Aorta (tissue), 5 donors: ENCODE measurements at places on chromosomes 12 and 14. TPM values are rescaled to one million over a fixed set of nuclear protein-coding genes. Genes with fewer than 3 reads are reported as not detected.
A peak's percentile ranks its signal among the peaks of the same experiment; 100 is the strongest.

Gene ARHGAP9
- 16.2 TPM for total RNA-seq

- DNase-seq = no peak
Measured at GRCh38 chr14:32023540-32023939, 53.6 kb upstream of the ARHGAP5 start.

GRCh38 chr12:13452955-13453570 lies 256.5 kb downstream of the EMP1 start:
- no peak for DNase-seq

DNA sequence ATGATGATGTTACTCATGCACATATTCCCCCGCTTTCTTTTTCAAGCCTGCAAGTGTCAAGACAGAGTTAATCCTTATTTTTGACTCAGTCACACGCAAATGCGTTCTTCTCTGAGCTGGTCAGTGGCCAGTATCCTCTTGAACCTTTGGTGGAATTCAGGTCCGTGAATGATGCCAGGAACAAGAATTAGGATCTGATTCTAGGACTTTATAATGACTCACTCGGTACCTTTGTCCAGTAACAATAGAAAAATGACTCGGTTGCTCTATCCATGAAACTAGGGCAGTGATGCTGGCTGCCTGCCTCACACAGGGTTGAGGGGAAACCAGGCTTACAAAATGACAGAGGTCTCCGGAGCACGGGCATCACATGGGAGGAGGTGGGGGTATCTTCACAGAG lies 185.8 kb upstream of the NUDT4 start:
- DNase-seq = peak; percentile 82

GRCh38 chr12:54286042-54287030 lies 5.8 kb downstream of the HNRNPA1 start:
- no peak for DNase-seq

DNA sequence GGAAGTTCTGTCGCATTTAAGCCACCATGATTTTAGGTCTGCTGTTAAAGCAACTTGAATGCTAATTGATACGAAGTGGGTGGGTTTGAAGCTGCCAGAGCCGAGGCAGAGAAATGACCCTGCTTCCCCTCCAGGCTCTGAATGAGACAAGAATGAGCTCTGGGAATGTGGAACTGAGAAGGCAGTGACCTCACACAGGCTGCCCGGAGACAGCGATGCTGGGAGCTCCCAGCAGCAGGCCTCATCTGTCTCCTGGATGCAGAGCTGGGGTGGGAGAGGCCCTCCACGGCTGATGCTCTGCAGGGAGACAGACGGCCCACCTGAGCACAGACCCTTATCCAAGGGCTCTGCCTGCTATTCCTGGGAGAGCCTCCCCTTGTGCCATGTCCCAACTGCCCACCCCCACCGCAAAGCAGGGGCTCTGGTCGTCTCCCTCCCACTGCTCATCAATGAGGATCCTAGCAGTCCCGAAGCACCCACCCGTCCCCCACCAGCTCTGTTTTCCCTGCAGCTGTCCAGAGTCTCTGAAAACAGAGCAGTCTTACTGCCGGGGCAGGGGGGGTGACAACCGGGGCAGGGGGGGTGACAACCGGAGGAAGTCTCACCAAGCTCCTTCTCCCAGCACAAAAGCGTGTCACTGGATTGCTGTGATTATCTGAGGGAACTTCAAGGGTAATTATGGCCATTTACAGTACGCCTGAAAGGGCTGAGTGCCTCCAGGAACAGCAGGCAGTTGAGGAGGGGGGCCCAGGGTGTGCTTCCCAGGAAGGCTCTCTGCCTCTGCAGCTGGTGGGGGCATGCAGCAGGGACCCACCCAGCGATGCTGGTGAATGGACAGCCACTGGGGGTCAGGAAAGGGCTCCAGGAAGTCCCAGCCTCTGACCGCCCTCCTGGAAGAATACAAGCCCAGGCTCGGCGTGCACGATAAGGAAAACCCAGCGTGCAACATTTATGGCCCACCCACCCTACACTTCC lies 67.8 kb downstream of the CHGA start:
- no peak for DNase-seq

DNA sequence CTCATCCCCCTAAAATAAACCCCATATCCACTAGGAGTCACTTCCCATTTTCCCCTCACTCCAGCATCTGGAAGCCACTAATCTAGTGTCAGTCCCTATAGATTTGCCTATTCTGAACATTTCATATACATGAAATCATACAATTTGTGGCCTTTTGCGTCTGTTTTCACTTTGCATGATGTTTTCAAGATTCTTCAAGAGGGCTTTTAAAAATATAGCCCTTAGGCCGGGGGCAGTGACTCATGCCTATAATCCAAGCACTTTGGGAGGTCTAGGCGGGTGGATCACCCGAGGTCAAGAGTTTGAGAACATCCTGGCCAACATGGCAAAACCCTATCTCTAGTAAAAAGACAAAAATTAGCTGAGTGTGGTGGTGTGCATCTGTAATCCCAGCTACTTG lies 104.7 kb downstream of the VEZT start:
- DNase-seq = no peak

DNA sequence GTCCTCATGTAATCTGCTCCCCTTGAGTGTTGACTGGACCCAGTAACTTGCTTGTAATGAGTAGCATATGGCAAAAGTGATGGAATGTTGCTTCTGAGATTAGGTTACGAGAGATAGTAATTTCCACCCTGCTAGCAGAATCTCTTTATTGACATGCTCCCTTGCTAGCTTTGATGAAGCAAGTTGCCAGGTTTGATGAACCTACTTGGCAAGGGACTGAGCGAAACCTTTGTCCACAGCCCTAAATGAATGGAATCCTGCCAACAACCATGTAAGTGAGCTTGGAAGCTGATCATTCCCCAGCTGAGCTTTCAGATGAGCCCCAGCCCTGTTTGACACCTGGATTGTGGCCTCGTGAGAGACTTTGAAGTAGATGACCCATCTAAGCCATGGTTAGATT lies 120.8 kb upstream of the PLXNC1 start:
- DNase-seq = no peak

DNA sequence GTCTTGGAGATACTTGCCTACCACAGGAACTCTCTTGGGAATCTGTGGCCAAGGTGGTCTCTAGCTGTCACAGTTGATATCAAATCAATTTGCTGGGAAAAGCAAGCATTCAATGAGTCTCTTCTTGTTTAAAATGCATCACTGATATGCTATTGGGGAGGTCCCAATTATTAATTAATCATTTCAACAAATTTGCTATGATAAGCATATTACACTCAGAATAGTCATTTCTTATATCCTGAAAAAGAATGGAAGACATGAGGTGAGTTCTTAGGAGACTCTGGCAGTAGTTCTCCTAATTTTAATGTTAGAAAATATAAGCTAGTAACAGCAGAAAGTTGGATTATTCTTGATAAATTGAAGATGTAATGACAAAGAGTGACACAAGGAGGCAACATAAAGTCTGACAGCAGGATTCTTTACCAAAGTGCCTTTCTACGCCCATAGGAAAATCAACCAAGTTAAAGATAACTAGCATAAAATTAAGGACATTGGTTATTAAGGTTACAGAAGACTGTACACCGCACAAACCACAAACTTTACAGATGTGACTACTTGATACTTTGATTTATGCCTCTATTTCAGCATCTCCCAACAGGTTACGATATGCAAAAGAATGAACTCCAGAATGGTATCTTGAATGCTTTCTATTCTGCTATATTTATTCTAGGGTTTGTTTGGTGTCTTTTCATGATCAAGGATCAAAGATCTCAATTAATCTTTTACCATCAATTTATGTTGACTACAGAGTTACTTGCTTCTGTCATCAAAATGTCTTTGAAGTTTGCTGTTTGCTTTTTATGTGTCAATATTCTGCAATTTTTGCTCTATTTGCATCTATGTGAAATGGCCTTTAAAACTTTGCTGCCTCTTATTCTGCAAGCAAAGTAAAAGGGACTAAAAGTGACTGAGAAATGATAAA lies 349.6 kb upstream of the CLEC14A start:
- DNase-seq = no peak

DNA sequence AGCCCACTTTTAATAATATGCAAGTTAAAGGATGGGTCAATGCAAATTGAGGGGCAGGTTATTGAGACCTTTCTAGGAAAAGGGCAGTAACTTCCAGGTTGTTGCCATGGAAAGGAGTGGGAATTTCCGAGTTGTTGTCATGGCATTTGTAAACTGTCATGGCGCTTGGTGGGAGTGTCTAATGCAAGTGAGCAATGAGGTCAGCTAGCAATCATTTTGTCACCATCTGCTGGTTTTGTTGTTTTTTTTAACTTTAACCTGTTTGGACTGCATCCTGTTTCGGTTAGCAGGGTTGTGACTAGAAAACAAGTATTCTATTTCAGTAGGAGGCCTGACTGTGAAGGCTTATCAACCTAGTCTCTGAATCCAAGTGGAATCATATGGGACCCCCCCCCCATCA lies 85.8 kb upstream of the TSPAN11 start:
- no peak for DNase-seq

GRCh38 chr12:94769776-94770759 lies 119.7 kb upstream of the TMCC3 start:
- DNase-seq = no peak

GRCh38 chr12:89314060-89314761 lies 38.1 kb downstream of the DUSP6 start:
- no peak for DNase-seq

DNA sequence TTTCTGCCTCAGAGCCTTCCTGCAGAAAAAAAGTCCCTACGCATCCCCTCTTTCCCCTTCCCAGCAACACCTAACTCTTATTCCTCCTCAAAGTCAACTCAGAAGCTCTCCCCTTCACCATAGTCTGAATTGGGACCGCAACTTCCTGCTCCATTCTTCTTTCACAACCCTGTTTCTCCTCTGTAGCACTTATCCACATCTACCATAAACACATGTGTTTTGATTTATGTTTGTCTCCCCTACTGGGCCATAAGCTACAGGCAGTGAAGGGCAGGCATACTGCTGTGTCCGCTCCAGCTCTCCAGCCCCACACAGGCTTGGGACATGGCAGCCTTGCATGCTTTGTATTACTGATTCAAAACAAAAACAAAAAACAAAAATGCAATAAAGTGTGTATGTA lies 5.9 kb downstream of the SDR9C7 start:
- no peak for DNase-seq

GRCh38 chr12:2264651-2265232 lies 212.0 kb downstream of the CACNA1C start:
- no peak for DNase-seq

- no peak for DNase-seq
Measured at GRCh38 chr12:128449146-128449894, 182.3 kb downstream of the TMEM132C start.
